ENCODE measurements at places on chromosomes 3 and 15. TPM values are rescaled to one million over a fixed set of nuclear protein-coding genes. Genes with fewer than 3 reads are reported as not detected.
A peak's percentile ranks its signal among the peaks of the same experiment; 100 is the strongest.

Gene CDC25A
- 21.6 TPM for total RNA-seq

Gene BTLA
- total RNA-seq: 0.05 TPM

Gene ARPP21
- total RNA-seq: not detected

- no peak for DNase-seq
These were observed 3.6 kb upstream of the RBMS3 start for GRCh38 chr3:29277249-29277648.

GRCh38 chr3:195549931-195550519, 6.9 kb upstream of the PPP1R2 start:
- peak; percentile 41 for DNase-seq
